ENCODE measurements at places on chromosomes 7 and 10.

DNA sequence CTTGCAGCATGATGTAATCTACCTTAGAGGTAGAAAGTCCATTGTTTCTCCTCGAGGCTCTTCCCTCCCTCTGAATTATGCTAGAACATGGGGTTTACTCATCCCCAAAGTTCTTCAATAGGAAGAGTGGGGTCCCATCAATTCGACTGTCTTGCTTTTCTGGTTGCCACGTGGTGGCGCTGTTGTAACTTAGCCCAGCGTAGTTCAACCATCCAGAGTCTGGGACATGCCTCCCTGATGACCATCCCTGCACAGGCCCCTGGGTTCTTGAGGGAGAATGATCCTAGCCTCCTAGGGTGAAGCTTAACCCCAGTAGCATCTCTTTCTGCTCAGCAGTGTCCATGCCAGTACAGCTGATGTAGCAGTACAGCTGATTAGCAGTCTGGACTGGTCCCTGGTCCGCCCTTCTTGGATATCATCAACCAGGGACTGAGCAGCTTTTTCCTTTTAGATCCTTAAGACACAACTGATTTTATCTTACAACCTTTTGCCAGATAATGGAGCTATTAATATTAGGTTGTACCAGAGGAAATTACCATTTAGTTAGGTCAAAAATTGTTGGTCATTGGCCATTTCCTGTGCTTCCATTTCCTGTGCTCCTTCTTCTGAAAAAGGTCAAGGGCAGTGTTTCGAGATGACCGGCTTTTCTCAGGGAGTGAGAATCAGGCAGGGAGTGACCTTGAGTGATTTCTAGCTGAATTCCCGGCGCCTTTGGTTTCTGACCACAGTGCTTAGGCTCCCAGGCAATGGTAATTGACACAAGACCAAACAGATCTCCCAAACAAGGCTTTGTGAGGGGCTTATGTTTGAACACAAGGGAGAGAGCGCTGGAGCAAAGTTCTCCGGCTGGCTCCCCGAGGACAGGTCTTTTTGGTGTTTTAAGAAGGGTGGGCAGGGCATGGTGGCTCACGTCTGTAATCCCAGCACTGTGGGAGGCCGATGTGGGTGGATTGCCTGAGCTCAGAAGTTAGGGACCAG lies 65.4 kb downstream of the TACC2 start:
- DNase-seq: no peak

GRCh38 chr7:101896941-101897340 lies 79.5 kb downstream of the CUX1 start:
- DNase-seq: no peak

DNA sequence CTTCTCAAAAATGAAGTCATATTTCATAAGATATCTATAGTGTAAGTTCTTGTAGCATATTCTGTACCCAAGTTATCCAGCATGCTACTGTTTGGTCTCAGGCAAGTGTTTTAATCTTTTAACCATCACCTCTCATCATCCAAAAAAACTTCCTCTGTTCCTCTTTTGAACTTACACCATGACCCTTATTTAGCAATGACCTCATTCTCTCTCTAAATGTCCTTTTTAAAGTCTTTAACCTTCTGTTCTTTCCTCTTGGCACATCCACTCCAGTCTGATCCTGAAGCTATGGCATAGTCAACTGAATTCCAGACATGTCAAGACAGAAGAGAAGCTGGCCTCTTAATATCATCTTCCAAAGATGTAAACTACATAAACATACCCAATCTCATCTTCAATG lies 26.2 kb downstream of the PPP3CB start:
- no peak for DNase-seq

- DNase-seq: no peak
These were observed 174.8 kb downstream of the PTEN start for GRCh38 chr10:88038268-88038667.

DNA sequence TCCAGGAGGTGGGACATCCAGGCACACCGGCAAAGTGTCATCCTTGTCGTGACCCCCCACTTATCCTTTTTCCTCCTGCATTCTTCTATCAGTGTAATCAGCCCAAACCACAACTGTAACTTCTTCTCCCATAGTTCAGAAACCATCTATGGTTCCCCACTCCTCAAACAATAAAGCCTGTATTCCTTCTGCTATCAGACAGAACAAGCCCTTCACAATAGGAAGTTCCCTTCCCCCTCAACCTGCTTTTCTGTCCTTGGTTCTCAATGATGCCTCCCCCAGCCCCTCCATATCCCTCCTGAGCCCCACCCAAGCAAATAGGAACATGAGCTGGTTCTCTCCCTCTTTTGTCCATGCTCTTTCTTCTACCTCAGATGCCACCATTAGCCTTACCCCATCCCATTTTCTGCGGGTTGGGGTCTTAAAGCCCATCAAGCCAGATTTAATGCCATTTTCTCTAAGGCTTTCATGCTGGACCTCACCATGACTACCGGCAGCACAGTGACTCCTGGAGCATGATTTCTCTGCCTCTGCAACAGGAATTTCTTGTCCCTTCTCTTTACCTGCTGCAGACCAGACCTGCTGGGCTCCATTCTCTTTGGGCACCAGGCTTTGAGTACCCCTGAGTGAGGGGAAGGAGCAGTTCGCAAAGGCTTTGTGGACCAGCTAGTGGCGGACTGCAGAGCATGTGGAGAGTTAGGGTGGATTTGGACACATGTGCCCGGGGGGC lies 92.8 kb upstream of the PAX2 start:
- DNase-seq: no peak

DNA sequence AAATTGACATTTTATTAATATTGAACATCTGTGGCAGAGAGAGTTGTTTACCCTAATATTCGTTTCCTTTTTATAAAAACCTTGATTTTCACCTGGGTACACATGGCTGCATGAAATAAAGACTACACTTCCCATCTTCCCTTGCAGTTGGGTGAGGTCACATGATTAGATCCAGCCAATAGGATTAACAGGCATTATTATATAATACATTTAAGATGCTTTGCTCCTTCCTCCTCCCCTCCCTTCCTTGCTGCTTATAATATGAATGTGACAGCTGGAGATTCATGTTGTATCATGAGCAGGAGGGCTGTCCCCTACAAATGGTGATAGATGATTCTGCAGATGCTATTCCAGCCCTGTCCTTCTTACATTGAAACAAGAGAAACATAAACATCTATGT lies 146.6 kb downstream of the SH2D4B start:
- DNase-seq: no peak

- DNase-seq: no peak
These were observed 13.9 kb upstream of the BMS1 start for GRCh38 chr10:42768581-42769152.

- DNase-seq: no peak
These were observed 168.9 kb upstream of the TEX47 start for GRCh38 chr7:88964418-88964817.

- no peak for DNase-seq
These were observed 76.7 kb downstream of the ATXN7L1 start for GRCh38 chr7:105799677-105800076.

- DNase-seq: no peak
These were observed 520 bp downstream of the MOSPD3 start for GRCh38 chr7:100612730-100613390.

DNA sequence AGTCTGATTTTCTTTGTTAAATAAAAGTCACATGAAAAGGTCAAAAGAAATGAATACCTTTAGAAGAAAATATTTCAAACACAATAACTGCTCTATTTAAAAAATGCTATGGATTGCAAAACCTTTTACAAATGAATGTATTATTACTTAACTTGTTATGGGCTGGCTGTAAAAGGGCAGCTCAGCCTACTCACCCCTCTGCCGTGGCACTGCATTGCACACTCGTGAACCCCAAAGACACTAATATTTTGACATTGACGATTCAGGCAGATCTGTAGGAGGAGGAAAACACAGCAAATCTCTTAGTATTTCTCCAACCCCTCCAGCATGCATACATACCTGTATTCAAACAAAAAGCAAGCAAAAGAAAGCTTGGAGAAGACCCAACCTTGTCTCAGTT lies 149.5 kb downstream of the FANK1 start:
- DNase-seq: no peak

- no peak for DNase-seq
These were observed 30.2 kb upstream of the CXCL12 start for GRCh38 chr10:44415121-44415520.

- DNase-seq: no peak
These were observed 234.7 kb upstream of the PPP2R2D start for GRCh38 chr10:131666091-131666490.

- no peak for DNase-seq
These were observed 44.9 kb downstream of the TLL2 start for GRCh38 chr10:96468845-96469244.

DNA sequence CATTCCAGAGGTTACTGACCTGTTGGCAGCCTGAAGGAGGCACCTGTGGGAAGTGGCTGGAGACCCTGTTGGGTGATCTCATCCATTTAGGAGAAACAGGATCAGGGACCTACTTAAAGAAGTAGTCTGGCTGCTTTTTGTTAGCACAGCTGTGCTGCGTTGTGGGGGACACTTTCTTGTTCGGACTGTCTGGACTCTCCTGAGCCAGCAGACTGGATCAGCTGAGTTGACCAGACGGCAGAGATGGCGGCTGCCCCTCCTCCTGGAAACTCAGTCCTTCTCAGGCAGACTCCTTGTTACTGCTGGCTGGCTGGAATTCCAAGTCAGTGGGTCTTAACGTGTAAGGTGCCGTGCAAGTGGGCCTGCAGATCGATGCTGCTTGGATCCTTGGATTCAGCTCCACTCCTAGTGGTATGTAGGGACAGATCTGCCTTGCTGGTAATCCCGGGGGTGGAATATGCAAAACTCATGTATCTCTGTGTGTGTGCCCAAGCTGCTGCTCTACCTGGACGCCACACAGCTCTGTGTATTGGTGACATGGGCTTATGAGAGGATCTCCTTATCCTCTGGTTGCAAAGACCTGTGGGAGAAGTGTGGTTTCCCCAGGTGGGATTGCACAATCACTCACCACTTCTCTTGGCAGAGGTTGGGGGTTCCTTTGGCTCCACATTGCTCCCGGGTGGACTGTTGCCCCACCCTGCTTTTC lies 87.3 kb downstream of the CCSER2 start:
- no peak for DNase-seq

- no peak for DNase-seq
These were observed 28.0 kb upstream of the CELF2 start for GRCh38 chr10:10989669-10990068.

- no peak for DNase-seq
These were observed 33.1 kb upstream of the TMEM26 start for GRCh38 chr10:61486251-61486650.

DNA sequence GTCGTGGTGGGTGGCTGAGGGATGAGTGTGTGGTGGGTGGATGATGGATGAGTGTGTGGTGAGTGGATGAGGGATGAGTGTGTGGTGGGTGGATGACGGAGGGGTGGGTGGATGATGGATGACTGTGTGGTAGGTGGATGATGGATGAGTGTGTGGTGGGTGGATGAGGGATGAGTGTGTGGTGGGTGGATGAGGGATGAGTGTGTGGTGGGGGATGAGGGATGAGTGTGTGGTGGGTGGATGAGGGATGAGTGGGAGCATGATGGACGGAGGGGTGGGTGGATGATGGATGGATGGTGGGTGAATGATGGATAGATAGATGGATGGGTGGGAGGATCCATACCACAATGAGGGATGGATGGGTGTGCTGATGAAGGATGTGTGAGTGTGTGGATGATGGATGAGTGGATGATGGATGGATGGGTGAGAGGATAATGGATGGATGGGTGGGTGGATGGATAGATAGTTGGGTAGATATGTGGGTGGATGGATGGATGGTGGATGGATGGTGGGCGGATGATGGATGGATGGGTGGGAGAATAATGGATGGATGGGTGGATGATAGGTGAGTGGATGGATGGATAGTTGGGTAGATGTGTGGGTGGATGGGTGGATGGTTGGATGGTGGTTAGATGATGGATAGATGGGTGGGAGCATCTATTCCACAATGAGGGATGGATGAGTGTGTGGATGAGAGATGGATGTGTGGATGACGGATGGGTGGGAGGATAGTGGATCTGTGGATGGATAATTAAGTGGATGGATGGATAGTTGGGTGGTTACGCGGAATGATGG lies 266.8 kb downstream of the CELF2 start:
- DNase-seq: no peak

DNA sequence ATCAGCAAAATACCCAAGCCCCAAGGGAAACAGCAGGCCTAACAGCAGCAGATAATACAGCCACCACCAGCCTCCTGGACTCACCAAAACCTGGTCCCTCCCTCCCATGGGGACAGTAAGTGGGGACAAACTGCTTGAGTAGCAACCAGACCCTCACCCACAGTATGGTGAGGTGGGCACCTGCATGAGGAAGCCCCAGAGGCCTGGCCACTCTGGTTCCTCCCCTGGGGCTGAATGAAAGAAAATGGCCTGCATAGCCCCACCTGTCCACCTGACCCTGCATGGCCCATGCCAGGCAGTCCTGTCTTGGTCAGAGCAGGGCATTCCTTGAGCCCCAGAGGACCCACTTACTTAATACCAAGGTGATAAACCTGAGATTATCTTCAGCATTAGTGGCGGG lies 13.0 kb upstream of the C10orf90 start:
- DNase-seq: no peak

DNA sequence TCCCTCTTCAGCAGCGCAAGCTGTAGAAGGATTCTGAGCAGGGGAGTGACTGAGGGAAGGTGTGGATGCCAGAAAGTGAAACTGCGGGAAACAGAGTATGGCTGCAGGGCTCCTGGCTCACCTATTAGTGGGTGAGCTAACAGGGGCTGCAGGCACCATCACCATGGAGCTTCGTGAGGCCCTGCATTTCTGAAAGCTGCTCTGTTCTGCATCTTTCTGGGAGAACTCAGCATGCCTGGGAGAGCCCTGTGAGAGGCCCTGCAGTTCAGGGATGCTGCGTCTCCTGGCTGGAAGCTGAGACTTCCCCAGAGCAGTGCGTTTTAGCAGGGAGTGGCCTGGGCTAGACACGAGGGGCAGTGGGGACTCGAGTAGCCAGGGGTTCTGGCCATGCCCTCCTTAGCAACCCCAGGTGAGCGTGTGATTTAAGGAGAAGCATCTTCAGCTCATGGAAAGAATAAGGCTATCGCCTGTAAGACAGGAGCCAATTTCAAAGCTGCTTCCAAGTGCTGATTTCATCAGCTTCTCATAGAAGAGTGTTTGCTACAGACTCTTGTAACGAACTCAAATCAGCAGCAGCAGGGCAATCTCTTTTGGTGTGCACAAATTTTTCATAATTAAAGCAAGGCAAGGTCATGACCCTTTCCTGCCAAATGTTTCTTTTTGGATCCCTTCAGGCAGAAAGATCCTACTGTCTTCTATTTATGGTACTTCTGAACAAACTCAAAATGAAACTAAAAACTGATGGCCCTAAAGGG lies 293.6 kb upstream of the ZNF32 start:
- no peak for DNase-seq

GRCh38 chr10:126058507-126058906 lies 162.1 kb downstream of the FANK1 start:
- DNase-seq: no peak

Data from stimulated activated CD8-positive, alpha-beta memory T cell treated with anti-CD3 and anti-CD28 coated beads, Interleukin-4, amount 100 ng/mL, for 4 hours (primary cell).